Activated CD4-positive, alpha-beta T cell treated with anti-CD3 and anti-CD28 coated beads for 24 hours (primary cell): ENCODE measurements at places on chromosomes 7 and 10.

GRCh38 chr10:77350711-77351119, 286.9 kb downstream of the KCNMA1 start:
- no peak for DNase-seq

- no peak for DNase-seq
These were observed 44.8 kb downstream of the MYOF start for GRCh38 chr10:93437086-93437945.

GRCh38 chr10:91108820-91109219, 111.6 kb upstream of the PCGF5 start:
- no peak for DNase-seq

DNA sequence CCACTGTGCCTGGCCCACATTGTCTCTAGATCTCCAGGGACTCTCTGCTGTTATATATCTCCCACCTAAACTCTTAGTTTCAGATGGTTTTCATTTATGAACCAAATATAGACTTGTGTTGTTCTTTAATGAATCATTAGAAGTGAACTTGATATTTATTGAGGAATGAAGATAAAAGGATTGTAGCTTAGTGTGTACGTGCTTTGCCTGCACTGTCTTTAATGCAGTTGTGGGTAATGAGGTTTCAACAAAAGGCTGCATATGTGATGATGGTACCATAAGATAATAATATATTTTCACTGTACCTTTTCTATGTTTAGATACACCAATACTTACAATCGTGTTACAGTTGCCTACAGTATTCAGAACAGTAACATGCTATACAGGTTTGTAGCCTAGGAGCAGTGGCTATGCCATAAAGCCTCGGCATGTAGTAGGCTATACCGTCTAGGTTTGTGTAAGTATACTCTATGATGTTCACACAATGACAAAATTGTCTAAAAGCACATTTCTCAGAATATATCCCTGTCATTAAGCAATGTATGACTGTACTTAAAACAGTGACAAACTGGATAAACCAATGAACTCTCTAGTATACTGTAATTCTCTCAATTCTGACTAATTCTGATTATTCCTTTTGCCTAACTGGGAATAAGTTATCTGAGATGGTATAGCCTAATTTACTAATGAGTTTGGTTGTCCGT, 25.2 kb downstream of the VCL start:
- DNase-seq = no peak

GRCh38 chr7:151428378-151429236, 11.3 kb downstream of the CRYGN start:
- DNase-seq = no peak

DNA sequence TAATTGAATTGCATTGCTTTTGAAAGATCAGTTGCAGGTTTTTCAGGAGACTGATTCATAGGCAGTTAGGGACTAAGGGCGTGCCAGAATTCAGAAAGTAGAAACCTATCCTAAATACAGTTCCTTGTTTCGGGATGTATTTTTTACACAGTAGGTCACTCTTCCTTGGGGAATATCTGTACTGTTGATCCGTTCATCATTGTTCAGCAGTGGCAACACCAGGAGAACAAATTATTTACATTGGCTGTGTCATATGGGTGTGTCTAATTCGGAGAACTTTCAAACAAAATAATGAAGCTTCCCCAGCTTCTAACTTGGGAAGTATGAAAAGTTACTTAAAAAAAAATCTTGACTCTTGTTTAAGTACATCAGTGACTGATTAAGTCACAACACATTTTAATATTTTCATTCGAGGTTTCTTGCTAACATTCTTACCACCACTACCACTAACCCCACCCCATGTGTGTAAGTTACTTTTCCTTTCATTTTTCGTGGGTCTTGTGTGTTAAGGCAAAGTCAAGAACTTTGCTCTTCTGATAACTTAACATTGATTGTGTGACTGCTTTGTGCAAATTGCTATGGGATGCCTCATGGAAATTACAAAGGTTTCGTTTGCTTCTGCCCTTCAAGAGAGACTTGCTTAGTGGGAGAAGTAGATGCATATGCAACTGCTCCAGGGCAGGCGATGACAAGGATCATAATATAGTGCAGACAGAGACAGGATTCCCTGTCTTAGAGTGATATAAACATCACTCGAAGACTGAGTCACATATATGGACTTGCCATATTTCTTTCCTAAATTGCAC, 43.8 kb upstream of the RPA3 start:
- no peak for DNase-seq

- no peak for DNase-seq
These were observed 1.5 kb upstream of the WDR37 start for GRCh38 chr10:1054684-1055083.

GRCh38 chr7:45716380-45717203, 142.4 kb downstream of the ADCY1 start:
- no peak for DNase-seq

DNA sequence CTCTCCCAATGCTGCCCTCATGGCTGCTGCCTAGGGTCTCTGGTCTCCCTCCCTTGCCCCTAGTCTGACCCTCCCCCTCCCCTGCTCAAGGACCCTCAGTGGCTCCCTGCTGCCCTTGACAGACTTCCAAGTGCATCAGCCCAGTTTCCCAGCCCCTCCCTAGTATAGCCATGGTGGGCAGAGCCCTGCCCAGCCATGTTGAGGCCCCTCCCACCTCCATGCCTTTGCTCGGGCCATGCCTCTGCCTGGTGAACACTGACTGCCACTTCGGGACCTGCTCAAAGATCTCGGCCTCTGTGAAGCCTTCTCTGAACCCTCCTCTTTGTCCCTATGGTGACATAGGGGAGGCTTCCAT, 73.2 kb downstream of the MYL10 start:
- DNase-seq = no peak

- DNase-seq = no peak
These were observed 43.7 kb downstream of the ASZ1 start for GRCh38 chr7:117383483-117384189.

- DNase-seq = no peak
These were observed 8.8 kb downstream of the MXI1 start for GRCh38 chr10:110216240-110216639.
